Testis (tissue), 5 donors: ENCODE measurements at places on chromosomes 2 and 18. TPM values are rescaled to one million over a fixed set of nuclear protein-coding genes. Genes with fewer than 3 reads are reported as not detected.

DNA sequence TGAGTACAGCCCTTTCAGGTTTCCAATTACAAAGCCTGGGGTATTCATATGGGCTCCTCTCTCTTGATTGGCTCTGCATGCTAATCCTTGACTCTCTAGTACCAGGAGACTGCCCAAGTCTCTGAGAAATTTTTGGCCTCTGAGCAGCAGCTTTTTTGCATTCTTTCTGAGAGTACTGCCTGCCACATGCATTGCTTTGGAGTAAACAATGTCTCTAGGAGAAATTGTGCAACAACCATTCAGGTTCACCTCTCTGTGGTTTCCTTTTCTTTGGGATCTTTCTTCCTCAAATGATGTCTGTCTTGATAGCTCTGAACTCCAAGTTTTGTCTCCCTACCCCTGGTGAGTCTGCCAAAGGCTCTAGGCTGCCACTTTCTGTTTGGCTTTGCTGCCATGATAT lies 115.8 kb upstream of the SETBP1 start:
- no peak for DNase-seq

DNA sequence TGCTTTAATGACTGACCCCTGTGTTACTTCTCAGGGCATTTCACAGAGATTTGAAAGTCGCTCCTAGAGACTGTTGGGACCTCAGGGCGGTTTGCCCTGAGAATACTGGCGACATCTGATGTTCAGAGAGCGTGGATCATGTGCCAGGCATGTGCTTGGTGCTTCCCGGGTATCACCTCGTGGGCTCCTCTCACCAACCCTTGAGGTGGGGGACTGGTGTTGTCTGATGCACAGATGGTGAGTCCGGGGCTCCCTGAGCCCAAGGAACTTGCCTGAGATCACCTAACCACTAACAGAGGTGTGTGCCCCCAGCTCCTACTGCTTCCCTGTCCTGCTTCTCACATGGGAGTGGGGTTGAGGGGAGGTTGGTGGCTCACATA lies 16.2 kb downstream of the ATOH8 start:
- no peak for DNase-seq

DNA sequence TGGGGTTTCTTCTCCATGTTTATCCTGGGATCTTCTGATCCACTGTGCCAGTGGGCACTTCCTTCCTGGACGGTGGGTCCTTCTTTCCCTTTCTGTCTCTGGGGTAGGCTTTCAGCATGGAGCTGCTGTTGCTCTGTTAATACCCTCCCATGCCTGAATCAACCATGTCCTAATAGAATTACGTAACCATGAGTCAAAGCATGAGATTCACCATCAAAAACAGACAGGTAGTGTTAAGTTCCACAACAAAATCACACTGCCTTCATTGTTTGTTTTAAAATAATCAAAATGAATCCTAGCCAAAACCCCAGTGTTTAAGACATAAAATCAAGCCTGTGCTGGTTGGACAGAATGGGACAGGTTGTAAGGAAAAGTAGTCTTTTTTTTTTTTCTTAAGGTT lies 37.5 kb downstream of the GNAL start:
- DNase-seq = no peak

- no peak for DNase-seq
Observed at GRCh38 chr2:5188636-5189035, 503.5 kb upstream of the SOX11 start.

- no peak for DNase-seq
Observed at GRCh38 chr18:25346561-25346960, 5.4 kb downstream of the ZNF521 start.

GRB14 gene
- 59.0 TPM for total RNA-seq

DNA sequence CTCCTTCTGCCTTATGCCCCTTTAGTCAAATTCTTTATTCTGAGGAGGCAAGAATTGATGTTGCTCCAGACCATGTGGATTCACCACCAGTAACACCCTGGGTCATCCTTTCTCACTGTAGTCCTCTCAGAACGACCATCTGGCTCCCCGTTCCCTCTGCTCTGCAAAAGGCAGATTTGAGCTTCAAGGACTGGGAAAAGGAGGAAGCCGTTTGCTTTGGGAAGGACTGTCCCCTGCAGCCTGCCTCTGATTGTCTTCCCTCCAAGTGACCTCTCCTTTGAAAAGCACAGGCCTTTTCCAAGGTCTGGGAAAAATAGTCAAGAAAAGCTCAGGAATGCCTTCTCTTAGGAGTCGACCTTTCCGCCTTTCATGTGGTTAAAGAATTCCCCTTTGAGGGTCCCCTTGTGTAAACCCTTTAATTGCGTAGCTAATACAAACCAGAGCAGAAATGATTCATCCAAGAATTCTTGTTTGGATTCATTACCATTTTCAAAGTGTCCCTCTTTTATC lies 130.1 kb upstream of the COPS8 start:
- DNase-seq = no peak

GRCh38 chr2:12957251-12957650 lies 240.5 kb downstream of the TRIB2 start:
- no peak for DNase-seq

DNA sequence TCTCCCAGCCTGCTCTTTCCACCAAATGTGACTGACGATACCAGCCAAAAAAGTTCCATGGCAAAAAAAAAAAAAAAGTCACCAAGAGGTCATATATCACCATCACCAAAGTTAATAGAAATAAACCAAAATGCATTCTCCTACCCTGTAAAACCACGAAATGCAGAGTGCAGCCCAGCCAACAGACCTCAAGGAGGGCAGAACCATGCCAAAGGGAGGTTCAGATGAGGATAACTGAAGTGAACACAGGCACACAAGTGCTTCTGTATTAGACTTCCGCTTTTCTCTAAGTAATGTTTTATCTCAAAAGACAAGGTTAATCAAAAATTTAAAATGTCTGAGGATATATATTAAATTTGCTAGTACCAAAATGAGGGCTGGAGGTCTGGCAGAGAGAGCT lies 5.5 kb downstream of the SERPINE2 start:
- DNase-seq = no peak

- DNase-seq = no peak
Observed at GRCh38 chr2:228771774-228772173, 499.3 kb downstream of the PID1 start.
